ENCODE measurements at places on chromosomes 12 and 14. TPM values are rescaled to one million over a fixed set of nuclear protein-coding genes. Genes with fewer than 3 reads are reported as not detected.

The LALBA gene
- total RNA-seq = not detected

The LARP4 gene
- total RNA-seq = 31.5 TPM

The EPYC gene
- not detected for total RNA-seq

The LGR5 gene
- total RNA-seq = 1.1 TPM

The NDUFA12 gene
- total RNA-seq = 53.2 TPM

The PUS1 gene
- total RNA-seq = 8.0 TPM

The C12orf50 gene
- total RNA-seq = not detected

The RASSF9 gene
- total RNA-seq = 2.3 TPM

The DIABLO gene
- 45.7 TPM for total RNA-seq

The LBHD2 gene
- total RNA-seq = not detected

The GPR84 gene
- total RNA-seq = 0.16 TPM

The APOF gene
- total RNA-seq = not detected

The KRT78 gene
- total RNA-seq = not detected

The AQP2 gene
- not detected for total RNA-seq

The FSCB gene
- not detected for total RNA-seq

Data from hair follicle dermal papilla cell (primary cell).